Activated CD8-positive, alpha-beta T cell treated with anti-CD3 and anti-CD28 coated beads for 36 hours (primary cell): ENCODE measurements at places on chromosomes 4 and X.

- H3K4me3 ChIP-seq = no peak overlapping the region
- no peaks in the 10 kb centered on the region for H3K27me3 ChIP-seq
- DNase-seq = no peak
- H3K4me1 ChIP-seq = peaks cover 63% of the 10 kb centered on the region
- peaks cover 26% of the 10 kb centered on the region for H3K36me3 ChIP-seq
- no peak overlapping the region for H3K27ac ChIP-seq
These were observed 55.6 kb downstream of the STIM2 start for GRCh38 chr4:26916195-26916594.

DNA sequence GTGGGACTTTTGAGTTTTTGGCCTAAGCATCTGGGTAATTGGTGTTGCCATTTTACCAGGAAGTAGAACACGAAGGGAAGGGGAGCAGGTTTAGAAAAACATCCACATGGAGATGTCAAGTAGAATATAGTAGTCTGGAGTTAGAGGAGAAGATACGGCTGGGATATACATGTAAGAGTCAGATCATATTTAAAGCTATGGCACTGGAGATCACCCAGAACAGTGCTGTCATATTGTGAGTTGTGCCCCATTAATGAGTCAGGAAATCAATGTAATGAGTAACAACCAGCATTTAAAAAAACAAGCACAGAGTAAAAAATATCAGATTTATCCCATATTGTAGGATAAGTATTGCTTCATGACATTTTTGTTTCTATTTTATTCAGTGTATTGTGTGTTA is 4.2 kb downstream of the GSTCD start:
- no peaks in the 10 kb centered on the region for H3K36me3 ChIP-seq
- H3K27me3 ChIP-seq = no peaks in the 10 kb centered on the region
- H3K4me1 ChIP-seq = peaks cover 3% of the 10 kb centered on the region

DNA sequence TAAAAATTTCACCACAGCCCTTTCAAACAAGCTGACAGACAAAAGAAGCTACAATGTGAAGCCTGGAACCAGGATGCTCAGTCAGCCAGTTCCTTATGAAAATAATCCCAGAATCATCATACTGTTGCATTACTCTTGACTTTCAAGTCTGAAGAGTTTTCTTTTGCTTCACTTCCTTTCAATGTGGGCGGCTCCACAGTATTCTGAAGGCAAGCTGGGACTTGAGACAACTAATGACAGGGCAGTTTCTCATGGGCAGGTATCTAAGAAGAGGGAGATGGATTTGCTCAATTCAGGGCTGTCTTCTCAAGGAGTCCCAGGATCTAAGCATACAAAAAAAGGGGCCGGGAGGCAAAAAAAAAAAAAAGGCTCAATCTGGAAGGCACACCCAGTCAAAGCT is 173.4 kb downstream of the PAPSS1 start:
- no peak overlapping the region for H3K4me3 ChIP-seq
- no peak overlapping the region for H3K27ac ChIP-seq

DNA sequence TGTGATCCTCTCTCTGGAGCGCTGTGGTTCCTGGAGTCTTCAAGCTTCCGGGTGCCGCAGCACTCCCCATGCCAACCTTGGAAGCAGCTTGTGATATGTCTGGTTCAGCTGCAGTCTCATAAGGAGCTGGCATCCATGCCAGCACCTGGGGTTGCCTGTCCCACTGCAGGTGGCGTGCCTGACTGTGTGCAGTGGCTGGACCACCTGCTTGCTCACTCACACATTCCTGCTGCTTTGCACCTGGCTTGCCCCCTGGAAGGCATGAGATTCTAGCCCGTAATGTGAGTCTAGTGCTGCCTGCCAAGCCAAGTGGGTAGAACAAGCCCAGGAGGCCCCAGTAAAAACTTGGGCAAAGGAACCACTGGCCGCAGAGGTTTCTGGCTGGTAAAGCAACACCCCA is 687.2 kb upstream of the AADAT start:
- DNase-seq = no peak
- H3K36me3 ChIP-seq = no peaks in the 10 kb centered on the region
- H3K27me3 ChIP-seq = no peaks in the 10 kb centered on the region
- no peak overlapping the region for H3K27ac ChIP-seq
- H3K4me3 ChIP-seq = no peak overlapping the region
- no peaks in the 10 kb centered on the region for H3K4me1 ChIP-seq

- H3K4me3 ChIP-seq = no peak overlapping the region
- no peak for DNase-seq
- H3K27ac ChIP-seq = no peak overlapping the region
- no peaks in the 10 kb centered on the region for H3K4me1 ChIP-seq
These were observed 52.3 kb downstream of the SEPSECS start for GRCh38 chr4:25107827-25108516.

GRCh38 chrX:65993332-65993731 is 46.5 kb downstream of the VSIG4 start:
- peak overlapping the region; percentile 68 for H3K27ac ChIP-seq
- H3K4me1 ChIP-seq = peaks cover 18% of the 10 kb centered on the region
- no peaks in the 10 kb centered on the region for H3K27me3 ChIP-seq
- no peak for DNase-seq

GRCh38 chr4:140090215-140090731 is 63.7 kb downstream of the MAML3 start:
- no peak for DNase-seq
- H3K27me3 ChIP-seq = no peaks in the 10 kb centered on the region
- H3K4me3 ChIP-seq = no peak overlapping the region
- peaks cover 36% of the 10 kb centered on the region for H3K4me1 ChIP-seq
- H3K27ac ChIP-seq = no peak overlapping the region

- no peaks in the 10 kb centered on the region for H3K4me1 ChIP-seq
- no peak for DNase-seq
- no peak overlapping the region for H3K27ac ChIP-seq
- no peaks in the 10 kb centered on the region for H3K36me3 ChIP-seq
- no peak overlapping the region for H3K4me3 ChIP-seq
These were observed 446.9 kb downstream of the TMA16 start for GRCh38 chr4:163941221-163941905.

DNA sequence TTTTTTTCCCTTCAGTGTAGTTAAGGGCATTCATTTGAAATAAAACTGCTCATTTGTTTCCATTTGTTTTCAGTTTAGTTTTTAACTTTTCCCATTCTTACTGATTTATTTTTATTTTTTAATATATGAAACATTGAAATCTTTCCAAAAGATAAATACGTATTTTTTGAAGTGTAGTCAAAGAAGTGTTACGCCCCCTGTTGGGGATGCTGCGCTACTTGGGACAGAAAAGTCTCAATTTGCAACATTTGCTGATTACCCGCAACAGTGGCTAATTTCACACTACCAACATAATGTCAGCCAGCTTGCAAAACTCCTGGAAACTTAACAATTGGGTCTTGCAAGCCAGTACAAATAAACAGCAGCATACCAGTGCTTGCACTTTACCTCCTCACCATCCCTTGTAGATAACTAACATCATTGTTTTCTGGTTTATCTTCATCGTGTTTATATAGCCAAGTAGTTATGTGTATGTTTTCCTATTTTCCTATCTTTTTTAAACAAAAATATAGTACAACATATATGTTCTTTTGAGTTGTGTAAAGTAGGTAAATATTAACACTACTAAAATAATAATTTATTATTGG is 158.6 kb downstream of the STPG2 start:
- H3K36me3 ChIP-seq = no peaks in the 10 kb centered on the region
- H3K27me3 ChIP-seq = no peaks in the 10 kb centered on the region
- H3K4me3 ChIP-seq = no peak overlapping the region
- H3K27ac ChIP-seq = no peak overlapping the region
- DNase-seq = peak; percentile 18

DNA sequence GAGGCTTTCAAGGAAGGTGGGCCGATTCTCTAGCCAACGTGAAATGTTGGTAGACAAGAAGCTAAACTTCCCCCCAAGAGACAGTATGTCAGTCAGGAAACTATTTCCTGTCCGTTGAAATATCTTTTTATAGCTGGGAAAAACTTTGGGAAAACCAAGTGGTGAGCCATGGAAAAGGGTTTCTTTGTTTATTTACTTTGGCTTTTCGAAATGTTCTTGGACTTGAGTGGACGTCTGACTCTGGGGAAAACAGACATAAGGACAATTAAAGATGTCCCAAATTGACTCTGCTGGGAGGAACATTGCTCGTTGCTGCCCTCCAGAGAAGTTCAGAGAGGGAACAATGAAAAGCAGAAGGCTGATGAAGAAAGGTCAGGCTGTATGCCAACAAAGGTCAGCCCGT is 295.4 kb downstream of the RAPGEF2 start:
- H3K36me3 ChIP-seq = no peaks in the 10 kb centered on the region
- H3K4me3 ChIP-seq = no peak overlapping the region
- no peaks in the 10 kb centered on the region for H3K4me1 ChIP-seq
- peaks cover 11% of the 10 kb centered on the region for H3K27me3 ChIP-seq

DNA sequence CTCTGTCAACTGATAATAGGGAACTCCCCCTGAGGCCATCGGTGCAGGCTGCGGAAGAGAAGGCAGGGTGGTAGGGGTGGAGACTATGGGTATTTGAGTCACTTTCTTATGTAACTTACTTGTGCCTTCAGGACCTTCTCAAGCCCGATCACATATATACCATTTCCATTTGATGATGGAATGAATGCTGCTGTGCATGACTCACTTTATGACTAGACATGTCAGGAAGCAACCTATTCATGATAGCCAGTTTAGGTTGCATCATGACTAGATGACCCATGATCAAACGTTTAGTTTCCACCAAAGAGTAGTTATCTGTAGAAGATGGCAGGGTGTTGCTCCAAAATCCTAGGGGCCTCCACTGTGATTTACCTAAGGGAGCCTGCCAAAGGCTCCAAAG is 435.5 kb downstream of the DTHD1 start:
- H3K4me1 ChIP-seq = no peaks in the 10 kb centered on the region
- H3K4me3 ChIP-seq = no peak overlapping the region
- H3K27me3 ChIP-seq = no peaks in the 10 kb centered on the region
- no peak overlapping the region for H3K27ac ChIP-seq
